ENCODE measurements at places on chromosomes 12 and 14. TPM values are rescaled to one million over a fixed set of nuclear protein-coding genes. Genes with fewer than 3 reads are reported as not detected.

DNA sequence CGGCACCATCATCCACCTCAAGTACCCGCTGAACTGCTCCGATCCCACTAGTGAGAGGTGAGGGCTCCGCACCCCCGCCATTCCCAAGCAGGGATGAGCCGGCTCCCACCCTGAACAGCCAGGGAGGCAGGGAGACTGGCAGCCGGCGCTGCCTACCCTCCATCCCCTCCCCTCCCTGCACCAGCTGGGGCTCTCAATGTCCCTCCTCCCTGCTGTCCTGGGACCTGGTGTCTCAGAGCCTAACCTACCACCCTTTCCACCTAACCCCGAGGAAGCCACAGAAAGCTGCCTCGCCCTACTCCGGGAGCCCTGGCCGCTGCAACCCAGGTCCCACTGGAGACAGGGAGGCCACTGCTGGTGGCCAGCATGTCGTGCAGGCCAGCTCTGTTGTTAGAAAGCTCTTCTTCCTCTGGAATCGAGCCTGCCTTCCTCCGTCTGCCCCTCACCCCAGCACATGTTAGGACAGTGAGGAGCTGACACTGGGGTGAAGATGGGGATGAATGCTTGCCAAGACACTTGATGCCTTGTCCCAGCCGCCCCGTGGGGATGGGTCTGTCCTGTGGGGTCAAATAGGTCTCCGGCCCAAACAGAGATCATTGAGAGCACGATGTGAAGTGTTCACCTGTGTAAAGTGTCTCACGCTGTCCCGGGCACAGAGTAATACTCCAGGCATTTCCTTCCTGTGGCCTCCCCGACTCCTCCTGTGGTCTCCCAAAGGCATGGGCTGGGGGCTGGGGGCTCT lies 1.1 kb downstream of the PTPN6 start:
- peak; percentile 65 for DNase-seq

GRCh38 chr12:27652174-27652763 lies 44.0 kb upstream of the REP15 start:
- DNase-seq, result no peak

- DNase-seq, result no peak
Measured at GRCh38 chr14:72631401-72631800, 262.5 kb downstream of the DPF3 start.

- DNase-seq, result no peak
Measured at GRCh38 chr12:126688556-126688955, 1578.4 kb upstream of the TMEM132C start.

CRIP1 gene
- 82.0 TPM for total RNA-seq

LBHD2 gene
- not detected for total RNA-seq

IQSEC3 gene
- total RNA-seq, result 2.3 TPM
